Activated CD8-positive, alpha-beta memory T cell treated with anti-CD3 and anti-CD28 coated beads for 1 hour (primary cell): ENCODE measurements at places on chromosomes 16 and 17.

DNA sequence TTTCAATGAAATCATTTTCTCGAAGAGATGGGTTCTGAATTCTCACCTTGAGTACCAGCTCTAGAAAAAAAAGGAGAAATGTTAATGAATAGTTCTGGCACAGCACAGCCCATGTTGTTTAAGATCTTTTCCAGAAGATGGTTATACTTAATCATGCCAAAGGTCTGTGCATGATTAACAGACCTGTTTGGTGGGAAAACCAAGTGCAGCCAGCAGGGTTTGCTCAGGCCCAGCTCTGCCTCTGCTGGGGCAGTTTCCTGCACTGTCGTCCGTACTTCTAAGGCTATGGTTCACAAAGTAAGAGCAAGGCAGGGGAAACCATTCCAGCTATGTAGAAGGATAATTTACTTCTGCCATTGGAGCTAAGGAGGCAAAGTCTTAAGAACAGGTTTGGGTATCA is 10.7 kb downstream of the ANKRD40 start:
- DNase-seq, result no peak

GRCh38 chr17:42704490-42704836 is 22.1 kb downstream of the CNTNAP1 start:
- DNase-seq, result no peak

GRCh38 chr17:4920351-4921048 is 11.6 kb upstream of the GP1BA start:
- no peak for DNase-seq

DNA sequence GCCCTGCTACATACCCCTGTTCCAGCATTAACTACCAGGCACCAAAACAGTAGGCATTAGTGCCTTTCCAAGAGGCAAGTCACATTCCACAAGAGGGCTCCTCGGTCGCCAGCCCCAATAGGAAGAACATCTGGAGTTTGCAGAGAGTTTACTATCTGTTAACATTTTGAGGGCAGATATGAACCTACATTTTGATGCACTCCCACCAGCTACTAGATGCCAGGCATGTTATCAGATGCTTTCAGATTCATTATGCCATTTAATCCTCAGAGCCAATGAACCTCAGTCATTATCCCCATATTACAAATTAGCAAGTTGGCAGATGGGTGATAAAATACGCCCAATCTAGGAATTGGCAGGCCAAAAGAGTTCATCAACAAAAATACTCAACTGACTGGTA is 4.2 kb upstream of the CMTM2 start:
- DNase-seq, result no peak

DNA sequence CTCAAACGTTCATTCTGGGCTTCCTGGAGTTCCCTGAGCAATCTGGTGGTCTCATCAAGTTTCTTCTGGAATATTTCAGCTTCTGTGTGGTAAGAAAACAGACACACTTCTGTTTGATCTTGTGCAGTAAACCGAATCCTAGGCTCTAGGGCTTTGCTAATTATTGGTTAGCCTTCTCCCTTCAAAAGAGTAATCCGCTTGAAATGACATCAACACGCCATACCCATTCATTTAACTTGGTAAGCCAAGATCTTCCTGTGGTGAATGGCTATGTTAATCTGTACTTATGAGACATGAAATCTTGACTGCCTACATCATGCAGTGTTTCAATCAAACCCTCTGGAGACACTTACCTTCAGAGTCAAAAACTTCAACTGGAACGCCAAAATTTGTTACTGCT is 48.5 kb downstream of the BRD7 start:
- no peak for DNase-seq
